GM13976 (cell line): ENCODE measurements at places on chromosomes 6 and 20.

DNA sequence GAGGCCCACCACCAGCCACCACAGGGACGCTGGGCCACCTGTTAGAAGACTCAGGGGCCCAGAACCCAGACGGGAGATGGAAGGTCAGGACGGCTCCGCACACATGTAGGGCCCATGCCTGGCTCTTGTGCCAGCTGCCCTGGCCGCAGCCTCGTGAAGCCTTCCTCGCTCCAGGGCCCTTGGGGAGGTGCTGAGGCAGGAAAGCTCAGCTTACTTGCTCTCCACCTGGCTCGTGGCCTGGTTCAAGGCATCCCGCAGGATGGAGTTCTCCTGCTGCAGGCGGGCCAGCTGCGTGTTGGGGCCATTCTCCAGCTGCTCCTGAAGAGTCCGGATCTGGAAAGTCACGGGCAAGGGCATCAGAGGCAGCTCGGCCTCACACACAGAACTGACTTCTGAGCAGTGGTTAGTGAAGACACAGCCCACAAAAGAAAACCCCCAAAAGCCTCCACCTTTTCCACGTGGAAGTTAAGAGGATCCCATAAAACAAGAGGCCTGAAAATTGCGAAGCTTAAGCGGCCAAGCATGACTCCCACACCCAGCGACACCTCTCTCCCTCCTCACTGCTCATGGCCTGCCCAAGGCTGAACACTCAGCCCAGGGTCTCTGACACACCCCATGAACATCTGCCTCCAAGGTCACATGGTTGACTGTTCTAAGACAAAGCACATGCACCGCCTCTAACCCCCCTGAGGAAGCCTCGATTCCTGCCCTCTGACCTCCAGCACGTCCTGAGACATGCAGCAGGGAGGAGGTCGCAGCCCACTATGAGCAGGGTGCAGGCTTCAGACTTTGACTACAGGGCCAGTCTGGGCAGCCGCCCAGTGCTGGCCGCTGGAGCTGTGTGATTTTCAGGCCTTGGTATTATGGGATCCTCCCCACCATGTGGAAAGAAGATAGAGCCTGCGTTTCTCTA is 46.5 kb downstream of the RRBP1 start:
- no peak for DNase-seq

DNA sequence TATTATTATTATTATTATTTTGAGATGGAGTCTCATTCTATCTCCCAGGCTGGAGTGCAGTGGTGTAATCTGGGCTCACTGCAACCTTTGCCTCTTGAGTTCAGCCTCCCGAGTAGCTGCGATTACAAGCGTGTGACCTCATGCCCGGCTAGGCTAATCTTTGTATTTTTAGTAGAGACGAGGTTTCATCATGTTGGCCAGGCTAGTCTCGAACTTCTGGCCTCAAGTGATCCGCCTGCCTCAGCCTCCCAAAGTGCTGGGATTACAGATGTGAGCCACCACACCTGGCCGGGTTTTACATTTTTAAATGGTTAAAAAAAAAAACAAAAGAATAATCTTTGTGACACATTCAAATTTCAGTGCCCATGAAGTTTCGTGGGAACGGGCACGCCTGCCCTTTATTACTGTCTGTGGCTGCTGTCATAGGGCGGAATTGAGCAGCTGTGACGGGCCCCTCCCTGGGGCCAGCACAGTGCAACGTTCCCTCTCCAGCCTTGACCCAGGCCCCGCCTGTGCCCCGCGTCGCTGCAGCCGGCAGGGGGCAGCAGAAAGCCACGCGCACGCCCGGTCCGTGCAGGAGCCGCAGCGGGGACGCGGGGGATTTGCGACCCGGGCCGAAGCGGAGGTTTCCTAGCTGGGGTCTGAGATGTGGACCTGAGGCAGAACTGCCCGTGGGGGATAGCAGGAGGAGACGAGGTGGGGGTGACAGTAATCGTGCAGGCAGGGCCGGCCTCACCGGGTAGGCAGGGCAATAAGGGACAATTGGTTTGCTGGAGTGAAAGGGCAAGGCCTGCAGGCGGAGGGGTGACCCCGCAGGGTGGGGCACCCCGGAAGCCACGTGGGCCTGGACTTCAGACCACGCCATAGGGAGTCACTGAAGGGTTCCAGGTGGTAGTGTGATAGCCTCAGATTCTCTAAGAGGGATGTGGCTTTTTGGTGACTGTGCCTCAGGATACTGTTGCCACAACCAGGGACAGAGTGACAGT is 54.3 kb downstream of the SYTL3 start:
- DNase-seq = peak; percentile 92

GRCh38 chr6:158867381-158868121 is 48.4 kb upstream of the EZR start:
- DNase-seq = no peak

DNA sequence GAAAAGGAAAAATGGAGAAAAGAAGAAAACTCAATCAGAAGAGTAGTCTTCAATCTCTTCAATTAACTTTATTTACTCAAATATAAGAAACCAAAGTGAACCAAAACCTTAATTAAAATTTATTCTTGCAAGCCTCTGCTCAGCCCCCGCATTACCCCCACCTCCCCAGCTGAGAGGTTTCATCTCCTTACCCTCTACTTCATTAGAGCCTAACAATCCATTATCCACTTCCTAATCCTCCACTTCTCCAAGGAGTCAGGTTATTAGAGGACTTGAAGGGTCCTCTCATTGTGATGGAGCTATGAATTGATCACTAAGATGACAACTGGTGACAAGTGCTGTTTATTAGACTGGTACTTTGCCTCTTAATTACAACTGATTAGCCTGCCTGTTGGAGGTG is 956.5 kb downstream of the TFAP2A start:
- no peak for DNase-seq

DNA sequence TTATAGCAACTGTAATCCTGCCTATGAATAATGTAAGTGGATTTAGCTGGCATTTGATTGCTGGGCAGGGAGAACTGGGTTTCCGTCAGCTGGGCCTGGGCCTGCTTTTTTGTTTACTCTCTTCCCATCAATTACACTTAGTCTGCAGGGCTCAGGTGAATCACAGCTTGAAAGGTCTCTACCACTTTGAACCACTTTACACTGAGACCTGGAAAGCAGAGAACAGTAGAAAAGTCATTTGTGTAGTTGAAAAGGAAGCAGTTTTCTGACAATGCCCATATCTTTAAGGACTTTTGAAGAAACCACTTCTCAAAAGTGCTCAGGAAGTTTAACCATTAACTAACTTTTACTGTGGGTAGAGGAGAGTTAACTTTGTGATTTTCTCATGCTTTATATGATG is 315.4 kb upstream of the SASH1 start:
- no peak for DNase-seq

DNA sequence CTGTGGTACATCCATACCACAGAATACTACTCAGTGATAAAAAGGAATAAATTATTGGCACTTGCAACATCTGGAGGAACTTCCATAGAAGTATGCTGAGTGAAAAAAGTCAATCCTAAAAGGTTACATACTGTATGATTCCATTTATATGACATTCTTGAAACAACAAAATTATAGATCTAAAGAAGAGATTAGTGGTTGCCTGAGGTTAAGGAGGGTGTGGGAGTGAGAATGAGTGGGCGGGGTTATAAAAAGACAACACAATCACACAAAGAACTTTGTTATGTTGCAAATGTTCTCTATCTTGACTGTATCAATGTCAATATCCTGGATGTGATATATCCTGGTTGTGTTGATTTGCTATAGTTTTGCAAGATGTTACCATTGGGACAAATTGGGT is 21.2 kb downstream of the SNRPB start:
- no peak for DNase-seq

DNA sequence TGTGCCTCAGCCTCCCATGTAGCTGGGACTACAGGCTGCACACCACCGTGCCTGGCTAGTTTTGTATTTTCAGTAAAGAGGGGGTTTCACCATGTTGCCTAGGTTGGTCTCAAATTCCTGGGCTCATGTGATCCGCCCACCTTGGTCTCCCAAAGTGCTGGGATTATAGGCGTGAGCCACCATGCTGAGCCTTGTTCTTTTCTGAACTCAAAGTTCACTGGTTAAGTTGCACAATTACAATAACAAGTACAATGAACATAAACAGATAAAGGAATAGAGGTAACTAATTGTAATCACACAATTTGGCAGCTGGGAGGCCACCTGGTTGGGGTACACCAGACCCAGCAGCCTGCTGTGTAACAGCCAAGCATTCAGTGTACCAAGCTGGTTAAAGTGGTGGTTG is 6.7 kb downstream of the NUDT3 start:
- no peak for DNase-seq

DNA sequence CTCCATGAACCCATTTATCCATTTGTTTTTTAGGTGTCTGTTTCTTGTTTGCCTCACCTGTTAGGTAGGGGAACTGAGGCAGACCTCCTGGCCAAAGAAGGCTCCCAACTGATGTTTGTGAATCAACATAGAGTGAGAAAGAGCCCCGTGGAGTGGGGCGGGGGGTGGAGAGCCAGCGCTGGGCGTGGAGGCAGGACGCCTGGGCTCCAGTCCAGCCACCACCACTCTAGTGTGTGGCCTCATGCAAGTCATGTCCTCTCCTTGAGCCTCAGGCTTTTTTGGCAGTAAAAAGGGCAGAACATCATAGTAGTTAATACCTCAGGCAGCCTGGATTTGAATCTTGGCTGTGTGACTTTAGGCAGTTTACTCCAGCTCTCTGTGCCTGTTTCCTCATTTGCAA is 42.2 kb upstream of the SCRT2 start:
- no peak for DNase-seq

DNA sequence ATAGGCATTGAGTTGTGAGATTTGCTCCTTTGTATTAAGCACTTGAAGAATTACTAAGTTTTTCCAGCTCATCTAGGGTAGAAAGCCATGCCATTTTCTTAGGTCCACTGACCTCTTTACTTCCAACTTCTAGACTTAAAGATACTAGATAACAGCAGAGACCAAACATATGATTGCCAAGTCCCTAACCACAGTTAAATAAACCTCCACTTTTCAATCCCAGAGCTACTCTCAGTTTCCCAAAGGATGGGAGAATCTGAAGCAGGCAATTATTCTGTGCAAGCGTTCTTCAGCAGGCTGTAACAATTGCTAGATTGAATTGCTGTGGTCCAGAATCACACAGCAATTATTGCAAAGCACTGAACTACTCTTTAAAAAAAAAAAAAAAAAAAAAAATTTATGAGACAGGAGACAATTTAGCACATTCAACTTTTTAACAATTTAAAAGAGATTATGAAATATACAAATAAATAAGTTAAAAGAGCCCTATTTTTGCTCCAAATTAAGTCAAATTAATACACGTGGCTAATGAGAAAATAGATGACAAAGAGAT is 104.0 kb upstream of the PRSS16 start:
- DNase-seq = no peak

- no peak for DNase-seq
These were observed 52.0 kb upstream of the THEMIS start for GRCh38 chr6:127952831-127953230.

- DNase-seq = no peak
These were observed 310.4 kb downstream of the FRK start for GRCh38 chr6:115750292-115750691.

DNA sequence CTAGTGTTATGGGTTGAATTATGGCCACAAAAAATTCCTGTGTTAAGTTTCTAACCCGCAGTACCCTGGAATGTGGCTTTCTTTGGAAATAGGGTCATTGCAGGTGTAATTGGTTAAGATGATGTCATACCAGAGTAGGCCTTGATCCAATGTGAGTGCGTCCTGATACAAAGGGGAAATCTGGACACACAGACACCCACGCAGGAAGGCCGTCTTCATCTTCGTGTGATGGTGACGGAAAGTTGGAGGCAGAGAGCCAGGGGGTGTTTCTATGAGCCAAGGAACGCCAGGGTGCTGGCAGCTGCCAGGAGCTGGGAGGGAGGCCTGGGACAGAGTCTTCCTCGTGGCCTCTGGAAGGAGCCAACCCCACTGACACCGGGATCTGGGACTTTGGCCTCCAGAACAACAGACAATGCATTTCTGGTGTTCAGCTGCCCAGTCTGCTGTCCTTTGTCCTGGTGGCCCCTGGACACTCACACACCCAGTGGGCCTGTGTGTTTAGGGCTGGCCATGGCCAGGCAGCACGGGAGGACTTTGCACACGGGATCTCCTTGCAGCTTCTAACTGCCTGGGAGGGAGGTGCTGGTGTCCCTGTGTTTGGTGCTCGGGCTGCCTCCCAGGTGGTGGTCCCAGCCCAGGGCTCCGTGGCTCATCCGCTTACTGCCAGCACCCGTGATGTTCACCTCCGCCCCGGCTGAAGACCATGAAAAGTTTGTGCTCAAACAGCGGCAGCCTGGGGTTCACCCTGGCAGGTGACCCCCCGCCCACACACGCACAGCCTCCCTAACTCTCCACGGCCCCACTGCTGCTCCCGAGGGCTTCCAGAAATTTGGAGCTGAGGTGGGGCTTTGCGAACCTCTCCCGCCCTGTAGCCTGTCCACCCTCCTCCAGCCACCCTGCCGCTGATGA is 53.4 kb upstream of the GATA5 start:
- DNase-seq = no peak
